ENCODE measurements at places on chromosomes 5 and 9. TPM values are rescaled to one million over a fixed set of nuclear protein-coding genes. Genes with fewer than 3 reads are reported as not detected.

DNA sequence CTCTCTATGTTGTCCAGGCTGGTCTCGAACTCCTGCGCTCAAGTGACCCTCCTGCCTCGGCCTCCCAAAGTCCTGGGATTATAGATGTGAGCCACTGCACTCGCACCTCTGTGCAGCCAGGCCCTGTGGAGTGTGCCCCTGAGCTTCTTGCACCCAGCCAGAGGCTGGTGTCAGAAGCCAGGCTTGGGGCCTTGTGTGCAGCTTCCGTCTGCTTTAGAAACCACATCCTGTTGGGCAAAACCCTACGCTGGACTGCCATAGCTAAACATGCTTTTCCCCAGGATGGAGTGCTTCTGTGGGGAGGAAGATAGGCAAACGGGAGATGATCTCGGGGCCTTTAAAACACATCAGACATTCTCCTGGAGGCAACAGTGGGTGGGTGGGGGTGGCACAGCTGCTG, 40.1 kb downstream of the PRRT1B start:
- DNase-seq = no peak

The ZBED3 gene
- 7.0 TPM for total RNA-seq

The PRR7 gene
- total RNA-seq = 4.1 TPM

- no peak for DNase-seq
These were observed 51.5 kb downstream of the MLLT3 start for GRCh38 chr9:20570756-20571155.

The PCDHGB7 gene
- total RNA-seq = 38.6 TPM

DNA sequence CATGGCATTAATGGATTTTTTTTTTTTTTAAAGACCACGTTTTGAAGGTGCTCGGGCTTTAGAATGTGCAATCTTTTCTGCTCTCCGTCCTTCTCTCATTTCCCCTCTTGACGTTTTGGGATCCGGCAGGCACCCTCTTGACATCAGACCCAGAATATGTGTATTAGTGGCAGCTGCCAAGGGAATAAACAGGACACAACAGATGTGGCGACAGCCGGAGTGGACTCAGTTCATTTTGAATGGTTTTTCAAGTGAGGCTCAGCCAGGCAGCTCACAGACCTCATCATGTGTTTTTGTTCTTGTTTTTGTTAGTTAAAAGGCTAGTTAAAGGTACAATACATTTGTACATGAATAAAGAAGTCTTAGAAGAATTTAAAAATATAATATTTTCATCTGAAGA, 365.0 kb upstream of the SEMA6A start:
- peak; percentile 57 for DNase-seq

The HTR1A gene
- total RNA-seq = 1.2 TPM

The PTPRD gene
- 532 TPM for total RNA-seq

The CBY3 gene
- not detected for total RNA-seq

DNA sequence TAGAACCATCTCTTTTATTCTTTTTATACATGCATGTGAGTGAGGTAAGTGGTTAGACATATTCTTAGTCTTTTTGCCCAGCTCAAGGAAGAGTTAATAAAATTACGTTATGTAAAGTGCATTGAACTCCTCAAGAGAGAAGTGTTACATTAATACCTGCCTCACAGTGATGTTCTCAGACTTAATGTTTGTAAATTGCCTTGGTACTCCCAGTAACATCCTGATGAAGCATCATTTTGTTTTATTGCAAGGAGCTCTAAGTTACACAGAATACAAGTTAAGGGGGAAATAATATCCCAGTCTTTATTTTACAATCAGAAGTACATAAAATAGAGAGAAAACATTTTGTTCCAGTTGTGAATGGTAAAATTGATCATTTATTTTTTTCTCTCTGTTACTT, 89.5 kb upstream of the ARRDC3 start:
- no peak for DNase-seq

- DNase-seq = no peak
These were observed 141.0 kb upstream of the GRHPR start for GRCh38 chr9:37281541-37281940.

The LECT2 gene
- not detected for total RNA-seq

DNA sequence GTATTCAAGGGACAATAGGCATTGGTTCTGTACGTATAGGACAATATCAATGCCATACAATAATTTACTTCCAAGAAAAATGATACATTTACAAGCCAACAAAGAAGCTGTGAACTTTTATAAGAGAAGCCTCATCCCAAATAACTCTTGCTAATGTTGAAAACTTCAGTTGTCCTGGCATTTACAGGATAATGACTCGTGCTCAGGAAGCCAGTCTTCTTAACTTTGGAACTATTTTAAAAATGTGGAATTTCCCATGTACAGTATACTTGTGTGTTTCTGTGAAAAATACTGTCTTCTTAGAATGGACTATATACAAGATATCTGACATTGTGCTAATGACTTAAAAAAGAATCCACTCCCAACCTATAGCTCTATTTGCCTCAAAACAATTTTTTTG, 1479.3 kb upstream of the CDH9 start:
- DNase-seq = no peak

The MTMR12 gene
- 25.6 TPM for total RNA-seq

The DPH7 gene
- 64.6 TPM for total RNA-seq
